ENCODE measurements at places on chromosomes 2 and 18.

DNA sequence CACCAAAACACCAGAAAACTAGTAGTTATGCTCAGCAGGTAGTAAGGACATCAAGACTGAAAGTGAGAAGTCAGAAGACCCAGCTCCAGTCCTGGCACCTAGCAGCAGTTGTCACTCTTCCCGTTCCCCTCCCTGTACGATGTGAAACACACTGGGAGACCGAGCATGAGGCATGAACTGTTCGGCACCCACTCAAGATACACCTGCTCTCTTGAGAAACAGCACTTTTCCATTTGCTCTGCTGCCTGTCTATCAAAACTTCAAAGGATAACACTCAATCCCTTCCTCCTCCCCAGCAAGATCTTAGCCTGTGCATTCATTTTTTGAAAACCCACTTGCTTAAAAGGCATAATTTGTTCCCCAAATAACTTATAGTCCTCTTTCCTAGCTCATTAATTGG is 123.9 kb downstream of the PLEKHM3 start:
- no peak for DNase-seq

DNA sequence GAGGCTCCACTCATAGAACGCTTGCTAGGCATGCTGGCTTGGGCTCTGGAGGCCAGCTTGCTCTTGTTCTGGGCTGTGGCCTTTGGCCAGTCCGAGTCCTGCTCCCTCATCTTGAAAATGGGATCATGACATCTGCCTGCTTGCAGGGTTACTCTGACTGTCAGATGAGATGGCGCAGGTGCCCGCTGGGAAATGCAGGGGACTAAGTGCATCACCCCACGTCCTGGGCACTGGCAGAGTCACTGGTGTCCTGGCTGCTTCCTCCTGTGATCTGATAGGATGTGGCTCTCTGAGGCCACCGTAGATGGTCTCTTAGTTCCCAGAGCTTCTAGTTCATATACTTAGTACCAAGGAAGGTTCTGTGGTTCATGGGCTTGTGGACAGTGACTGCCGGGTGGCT is 18.5 kb downstream of the LDLRAD4 start:
- no peak for DNase-seq

DNA sequence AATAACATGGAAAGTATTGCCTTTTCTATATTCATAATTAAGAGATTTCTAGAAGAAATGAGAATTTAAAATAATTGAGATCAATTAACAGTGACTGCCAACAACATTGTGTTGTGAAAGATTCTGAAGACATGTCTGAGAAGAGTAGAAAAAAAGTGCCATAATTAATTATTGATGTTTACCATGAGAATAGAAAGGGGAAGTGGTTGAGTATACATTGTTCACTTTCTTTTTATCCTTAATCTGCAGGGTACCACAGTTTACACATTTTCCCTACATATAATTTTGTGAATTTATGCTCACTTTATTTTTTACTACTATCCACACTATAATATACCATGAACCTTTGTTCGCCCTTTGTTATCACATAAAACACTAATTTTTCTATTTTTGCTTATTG is 47.1 kb upstream of the UBE2E3 start:
- DNase-seq: no peak

DNA sequence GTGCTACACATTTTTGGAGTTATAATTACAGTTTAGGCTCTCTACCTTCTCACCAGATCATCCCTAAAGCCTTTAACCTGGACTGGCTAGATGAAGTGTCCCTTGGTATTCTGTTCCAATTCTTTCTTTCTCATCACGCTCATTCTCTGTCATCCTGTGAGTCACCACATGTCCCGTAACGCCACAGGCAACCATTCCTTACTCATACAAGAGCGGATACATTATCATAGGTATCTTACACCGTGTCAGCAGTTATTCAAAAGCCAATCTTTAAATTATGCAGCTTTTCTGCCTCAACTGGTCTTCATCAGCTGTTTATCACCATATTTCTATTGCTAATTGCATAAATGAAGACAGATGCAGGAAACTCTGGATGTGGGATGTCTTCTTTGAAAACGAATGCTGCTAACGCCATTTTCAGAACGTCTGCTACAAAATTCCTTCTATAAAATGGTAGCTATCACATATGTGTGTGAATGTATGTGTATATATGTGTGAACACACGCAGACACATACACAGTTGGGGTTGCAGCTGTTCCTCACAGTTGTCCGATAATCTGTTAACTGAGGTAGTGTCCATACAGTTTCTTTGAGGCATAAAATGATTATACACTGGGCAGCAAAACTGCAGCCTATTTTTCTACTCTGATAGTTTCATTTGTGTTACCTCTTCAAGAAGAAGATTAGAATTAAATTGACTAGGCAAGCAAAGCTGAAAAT is 47.9 kb downstream of the EML6 start:
- no peak for DNase-seq

GRCh38 chr2:233831861-233832260 is 22.5 kb downstream of the HJURP start:
- no peak for DNase-seq

DNA sequence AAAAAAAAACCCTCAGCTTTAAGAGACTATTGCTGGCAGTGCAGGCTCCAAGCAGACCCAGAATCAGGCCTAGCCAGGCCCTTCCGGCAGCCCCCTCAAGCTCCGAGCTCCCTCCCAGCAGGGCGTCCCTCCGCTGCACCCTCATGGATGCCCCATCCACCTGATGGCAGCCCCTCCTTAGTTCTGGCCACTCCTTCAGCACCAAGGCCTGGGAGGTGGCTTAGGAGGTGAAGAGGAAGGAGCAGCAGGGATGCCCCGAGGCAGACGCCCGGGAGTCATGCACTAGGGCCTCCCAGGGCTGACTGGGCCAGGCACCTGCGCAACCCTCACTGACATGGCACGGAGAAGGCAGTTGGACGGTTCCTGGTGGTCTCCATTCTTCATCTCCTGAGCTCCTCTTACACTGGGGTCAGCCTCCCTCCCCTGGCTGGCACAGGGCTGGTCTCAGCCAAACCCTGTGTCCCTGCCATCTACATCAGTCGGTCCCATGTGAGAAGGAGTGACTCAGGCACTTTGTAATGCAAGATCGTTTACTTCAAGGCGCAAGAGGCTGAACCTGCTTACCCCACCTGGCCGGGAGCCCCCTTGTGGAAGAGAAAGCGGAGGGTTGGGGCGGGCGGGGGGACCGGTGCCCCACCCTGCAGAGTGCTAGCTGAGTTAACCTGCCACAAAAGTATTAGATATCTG is 53.5 kb upstream of the ID2 start:
- DNase-seq: no peak

GRCh38 chr2:142866426-142866825 is 11.0 kb upstream of the KYNU start:
- no peak for DNase-seq

- DNase-seq: no peak
Observed at GRCh38 chr2:203719456-203720410, 13.3 kb downstream of the CD28 start.

DNA sequence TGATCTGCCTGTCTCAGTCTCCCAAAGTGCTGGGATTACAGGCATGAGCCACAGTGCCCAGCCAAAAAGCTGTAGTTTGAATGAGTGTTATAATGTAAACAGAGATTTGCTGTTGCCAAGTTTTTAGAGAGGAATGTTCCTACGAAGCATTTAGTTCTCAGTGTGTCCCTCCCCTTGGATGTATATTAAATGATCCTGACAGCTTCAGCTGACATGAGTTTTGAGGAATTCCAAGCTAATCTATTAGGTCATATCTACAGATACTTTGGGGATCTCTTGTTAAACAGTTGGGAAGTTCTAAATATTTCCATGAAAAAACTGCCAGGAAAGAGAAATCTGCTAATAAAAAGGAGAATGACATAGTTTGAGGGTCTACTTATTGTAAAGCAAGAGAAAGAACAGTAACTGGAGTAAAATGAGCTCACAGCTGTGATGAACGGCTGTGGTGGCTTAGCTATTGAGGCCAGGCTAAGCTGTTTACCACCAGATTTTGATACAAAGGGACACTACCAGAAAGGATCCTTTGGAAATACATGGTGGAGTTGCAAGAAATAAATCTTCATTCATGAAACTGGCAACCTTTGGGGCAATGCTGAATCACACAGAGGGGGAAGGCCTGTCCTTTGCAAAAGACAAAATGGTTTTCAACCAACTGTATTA is 2.6 kb upstream of the STON1 start:
- DNase-seq: peak; percentile 76

GRCh38 chr2:138440759-138441158 is 60.8 kb upstream of the SPOPL start:
- DNase-seq: no peak

- no peak for DNase-seq
Observed at GRCh38 chr2:9780368-9781130, 62.7 kb upstream of the TAF1B start.

DNA sequence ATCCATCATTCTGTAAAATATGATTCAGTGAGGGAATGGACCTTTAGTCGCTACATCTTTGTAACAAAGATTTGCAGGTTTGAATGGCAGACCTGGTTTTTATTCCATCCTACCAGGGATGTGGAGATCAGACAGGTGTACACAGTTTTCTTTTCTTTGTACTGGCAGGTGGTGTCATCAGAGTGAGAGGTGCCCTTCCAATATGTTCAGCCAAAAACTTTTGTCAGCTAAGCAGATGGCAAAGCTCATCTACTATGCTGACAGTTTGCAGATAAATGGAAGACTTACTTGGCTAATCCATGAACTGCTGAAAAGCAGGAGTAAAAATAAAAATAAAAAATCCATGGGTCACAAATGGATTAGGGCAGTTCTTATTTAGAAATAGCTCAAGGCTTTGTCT is 185.5 kb upstream of the DOK6 start:
- DNase-seq: peak; percentile 89

GRCh38 chr2:149422337-149422990 is 92.1 kb downstream of the LYPD6 start:
- DNase-seq: no peak

DNA sequence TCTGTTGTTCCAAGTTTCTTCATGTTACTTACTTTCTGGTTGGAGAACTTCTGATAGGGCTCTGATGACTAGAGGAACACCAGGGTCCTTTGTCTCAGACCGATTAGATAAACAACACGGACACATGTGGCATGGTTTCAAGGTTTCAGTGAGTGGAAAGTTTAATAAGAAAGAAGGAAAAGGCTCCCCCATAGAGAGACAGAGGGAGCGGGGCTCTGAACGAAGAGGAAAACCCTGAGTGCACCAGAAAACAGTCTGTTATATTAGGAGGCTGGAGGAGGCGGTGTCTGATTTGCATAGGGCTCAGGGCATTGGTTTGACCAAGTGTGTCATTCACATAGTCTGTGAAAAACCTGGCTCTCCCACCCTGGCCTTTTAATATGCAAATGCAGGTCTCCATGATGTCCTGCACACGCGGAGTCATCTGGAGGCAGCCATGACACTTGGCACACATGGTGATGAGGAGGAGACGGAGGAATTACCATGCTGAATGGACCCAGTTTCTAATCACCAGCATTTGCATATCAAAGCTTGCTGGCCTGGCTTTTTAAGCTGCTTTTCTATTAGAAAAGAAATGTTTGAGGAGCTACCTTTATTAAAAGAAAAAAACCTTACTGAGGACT is 94.2 kb downstream of the PTPN4 start:
- no peak for DNase-seq

- no peak for DNase-seq
Observed at GRCh38 chr2:191443446-191443845, 198.2 kb downstream of the MYO1B start.

DNA sequence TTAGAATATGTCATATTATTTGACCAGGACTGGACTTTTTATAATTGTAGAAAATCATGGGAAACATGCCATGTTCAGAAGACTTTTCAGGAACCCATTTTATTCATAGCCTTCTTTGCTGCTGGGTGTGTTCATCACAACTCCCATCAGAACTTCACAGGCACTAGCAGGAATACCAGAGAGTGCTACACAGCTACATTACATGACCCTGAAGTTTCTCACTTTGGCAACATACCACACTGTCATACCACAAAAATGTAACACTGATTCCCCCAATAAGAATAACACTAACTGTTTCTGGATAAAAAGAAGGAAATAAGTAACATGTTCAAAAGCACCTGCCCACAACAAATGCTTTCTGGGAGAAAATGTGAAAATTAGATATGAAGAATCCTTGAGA is 405.4 kb downstream of the CDH2 start:
- no peak for DNase-seq

- DNase-seq: no peak
Observed at GRCh38 chr18:78891185-78891762, 88.3 kb upstream of the SALL3 start.

DNA sequence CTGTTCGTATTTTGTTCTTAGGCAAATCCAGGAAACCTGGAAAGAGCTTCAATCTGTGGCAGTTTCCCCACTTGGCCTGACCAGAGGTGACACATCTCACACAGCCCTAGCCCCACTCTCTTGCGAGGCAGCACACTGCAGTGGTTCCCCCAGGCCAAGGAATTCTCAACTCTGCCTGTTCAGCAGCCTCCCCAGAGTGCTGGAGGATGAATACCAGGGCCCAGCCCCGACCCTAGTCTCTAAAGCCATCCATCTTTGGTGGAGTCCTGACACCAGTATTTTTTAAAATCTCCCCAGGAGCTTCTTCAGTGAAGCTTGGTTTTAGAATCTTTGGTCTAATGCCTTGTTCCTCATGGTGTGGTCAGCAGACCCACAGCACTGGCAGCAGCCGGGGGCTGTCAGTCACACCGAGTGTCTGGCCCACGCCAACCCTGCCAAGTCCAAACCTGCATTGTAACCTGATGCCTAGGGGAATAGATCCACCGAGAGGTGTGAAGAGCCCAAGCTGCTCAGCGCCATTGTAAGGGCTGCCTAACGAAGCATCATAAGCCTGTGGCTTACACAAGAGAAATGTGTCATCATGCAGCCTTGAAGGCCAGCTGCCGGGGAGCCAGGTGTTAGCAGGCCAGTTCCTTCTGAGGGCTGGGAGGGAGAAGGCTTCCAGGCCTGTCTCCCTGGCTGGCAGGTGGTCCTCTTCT is 428.7 kb upstream of the ID2 start:
- DNase-seq: peak; percentile 62

DNA sequence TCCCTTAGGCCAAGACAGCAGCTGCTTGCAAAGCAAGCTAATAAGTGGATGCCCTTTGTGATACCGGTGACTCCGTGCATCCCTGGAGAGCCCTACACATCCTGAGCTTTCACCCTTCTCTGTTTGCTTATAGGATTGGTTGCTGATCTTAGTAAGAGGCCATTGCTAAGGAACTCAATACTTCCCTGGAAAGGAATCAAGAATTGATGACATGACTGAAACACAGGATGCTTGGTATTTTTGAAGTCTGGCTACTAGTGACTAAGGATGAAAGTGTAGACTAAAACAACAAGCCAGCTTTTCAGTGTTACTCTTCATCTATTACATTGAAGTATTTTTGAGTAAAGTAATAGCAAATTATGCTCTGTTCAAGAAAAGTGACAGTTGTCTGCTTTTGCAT is 123.0 kb upstream of the SERPINE2 start:
- no peak for DNase-seq

All from NCI-H82 (cell line).